ENCODE measurements at places on chromosomes 4 and X. TPM values are rescaled to one million over a fixed set of nuclear protein-coding genes. Genes with fewer than 3 reads are reported as not detected.

Gene KCND1
- total RNA-seq, result 2.8 TPM

Gene S100G
- total RNA-seq, result not detected

Gene ZCCHC18
- 0.52 TPM for total RNA-seq

Gene CFP
- 0.07 TPM for total RNA-seq

Gene KLHL5
- 102 TPM for total RNA-seq

Gene KANTR
- 13.7 TPM for total RNA-seq

Gene BTK
- not detected for total RNA-seq

Gene ALPK1
- 17.5 TPM for total RNA-seq

Gene BMP3
- 0.13 TPM for total RNA-seq

Gene GABRB1
- 0.99 TPM for total RNA-seq

Gene TMPRSS11B
- not detected for total RNA-seq

Gene GPRASP2
- total RNA-seq, result 14.2 TPM

Gene TLR8
- total RNA-seq, result not detected

Gene ASMT
- total RNA-seq, result 0.07 TPM

Gene RTL9
- 0.13 TPM for total RNA-seq

Gene EFHC2
- 0.13 TPM for total RNA-seq

Gene SULT1B1
- 1.5 TPM for total RNA-seq

Gene PGAM4
- not detected for total RNA-seq

Gene ETDA
- not detected for total RNA-seq

Gene COL4A5
- total RNA-seq, result 267 TPM

Gene EPGN
- 92.6 TPM for total RNA-seq

Gene CENPVL2
- total RNA-seq, result not detected

Gene SCOC
- total RNA-seq, result 59.2 TPM

Gene HSFX1
- 1.7 TPM for total RNA-seq

Gene PDE5A
- total RNA-seq, result 90.4 TPM

Gene SSX1
- not detected for total RNA-seq

Gene HELT
- total RNA-seq, result not detected

Gene APLN
- total RNA-seq, result 15.6 TPM

Gene PAGE2
- not detected for total RNA-seq

Gene MSANTD1
- 0.83 TPM for total RNA-seq

Gene IBSP
- total RNA-seq, result 1.9 TPM

Gene GPR50
- total RNA-seq, result not detected

Gene EDA
- total RNA-seq, result 0.30 TPM

Gene SSX2B
- total RNA-seq, result not detected

Gene PGRMC1
- total RNA-seq, result 107 TPM

Gene BEND2
- not detected for total RNA-seq

Gene CXCR3
- not detected for total RNA-seq

Gene YY2
- total RNA-seq, result 4.0 TPM

Gene DRP2
- 1.8 TPM for total RNA-seq

Gene HPSE
- 0.13 TPM for total RNA-seq

Gene MGARP
- total RNA-seq, result 24.0 TPM

Gene PTCHD1
- not detected for total RNA-seq

Gene AIFM1
- 12.1 TPM for total RNA-seq

Gene TDO2
- total RNA-seq, result 0.39 TPM

Gene ING2
- 11.6 TPM for total RNA-seq

Gene KLHL4
- total RNA-seq, result 6.2 TPM

Gene ARR3
- not detected for total RNA-seq

Gene PHOX2B
- total RNA-seq, result not detected

Gene FMR1NB
- total RNA-seq, result not detected

Gene PORCN
- total RNA-seq, result 15.6 TPM

Gene ZRSR2
- total RNA-seq, result 2.7 TPM

Gene ZNF827
- total RNA-seq, result 7.6 TPM

Gene PNMA5
- not detected for total RNA-seq

Gene AVPR2
- not detected for total RNA-seq

Gene RPA4
- 1.2 TPM for total RNA-seq

Gene ENPEP
- 4.7 TPM for total RNA-seq

Measured in smooth muscle cell of the pulmonary artery (primary cell).